Muscle of back (tissue), 13 donors: ENCODE measurements at places on chromosomes 13 and 19. TPM values are rescaled to one million over a fixed set of nuclear protein-coding genes. Genes with fewer than 3 reads are reported as not detected.
A peak's percentile ranks its signal among the peaks of the same experiment; 100 is the strongest.

LSR gene
- 5.8 TPM for polyA plus RNA-seq

DNA sequence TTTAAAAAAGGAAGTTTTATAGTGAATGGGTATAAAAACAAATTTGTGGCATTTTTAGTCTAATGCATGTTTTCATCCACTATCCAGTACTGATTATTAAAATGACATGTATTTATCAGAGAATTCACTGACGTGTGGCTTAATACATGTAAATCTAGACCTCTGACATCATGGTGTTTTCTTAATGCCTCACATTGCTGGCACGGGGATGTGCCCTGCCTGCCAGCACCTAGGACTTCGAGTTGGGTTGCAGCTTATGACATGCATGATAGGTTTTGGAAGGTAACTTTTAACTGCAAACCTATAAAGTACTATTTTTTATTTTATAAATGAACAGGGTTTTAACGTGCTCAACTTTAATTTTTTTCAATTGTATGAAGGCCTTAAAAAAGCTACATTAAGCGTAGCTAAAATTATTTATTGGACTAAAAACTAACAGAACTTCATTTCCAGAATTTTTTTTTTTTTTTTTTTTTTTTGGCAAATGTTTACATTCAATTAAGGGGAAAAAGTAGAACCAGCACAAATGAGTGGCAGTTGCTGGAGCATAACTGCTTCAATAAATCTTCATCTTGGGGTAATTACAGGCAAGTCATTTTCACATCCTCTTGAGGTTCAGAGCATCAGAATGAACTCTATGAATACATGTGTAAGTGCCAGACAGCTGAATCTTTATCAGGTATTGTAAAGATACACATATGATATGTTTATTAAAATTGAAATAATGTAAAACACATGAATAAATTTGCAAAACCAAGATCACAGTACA, 16.3 kb downstream of the METTL21C start:
- no peak for DNase-seq

DNA sequence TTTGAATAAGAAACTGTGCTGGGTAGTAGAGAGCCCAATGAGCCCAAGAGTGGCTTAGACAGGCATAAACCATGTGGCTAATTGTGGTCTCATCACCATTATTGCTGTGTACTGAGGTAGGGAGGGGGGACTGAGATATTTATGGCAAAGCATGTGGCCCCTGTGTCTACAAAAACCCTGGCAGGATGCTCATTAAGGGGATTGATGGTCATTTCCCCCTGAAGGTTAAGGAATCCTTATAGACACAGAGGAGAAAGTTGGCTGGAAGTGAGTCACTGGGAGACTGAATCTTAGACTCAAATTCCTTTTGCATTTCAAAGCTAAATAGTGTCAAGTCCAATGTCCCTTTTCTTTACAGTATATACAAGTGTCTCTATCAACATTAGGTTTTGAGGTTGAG, 9.8 kb upstream of the DACT3 start:
- DNase-seq: no peak

GRCh38 chr19:12788682-12789097, 2.6 kb upstream of the JUNB start:
- peak; percentile 94 for DNase-seq

DNA sequence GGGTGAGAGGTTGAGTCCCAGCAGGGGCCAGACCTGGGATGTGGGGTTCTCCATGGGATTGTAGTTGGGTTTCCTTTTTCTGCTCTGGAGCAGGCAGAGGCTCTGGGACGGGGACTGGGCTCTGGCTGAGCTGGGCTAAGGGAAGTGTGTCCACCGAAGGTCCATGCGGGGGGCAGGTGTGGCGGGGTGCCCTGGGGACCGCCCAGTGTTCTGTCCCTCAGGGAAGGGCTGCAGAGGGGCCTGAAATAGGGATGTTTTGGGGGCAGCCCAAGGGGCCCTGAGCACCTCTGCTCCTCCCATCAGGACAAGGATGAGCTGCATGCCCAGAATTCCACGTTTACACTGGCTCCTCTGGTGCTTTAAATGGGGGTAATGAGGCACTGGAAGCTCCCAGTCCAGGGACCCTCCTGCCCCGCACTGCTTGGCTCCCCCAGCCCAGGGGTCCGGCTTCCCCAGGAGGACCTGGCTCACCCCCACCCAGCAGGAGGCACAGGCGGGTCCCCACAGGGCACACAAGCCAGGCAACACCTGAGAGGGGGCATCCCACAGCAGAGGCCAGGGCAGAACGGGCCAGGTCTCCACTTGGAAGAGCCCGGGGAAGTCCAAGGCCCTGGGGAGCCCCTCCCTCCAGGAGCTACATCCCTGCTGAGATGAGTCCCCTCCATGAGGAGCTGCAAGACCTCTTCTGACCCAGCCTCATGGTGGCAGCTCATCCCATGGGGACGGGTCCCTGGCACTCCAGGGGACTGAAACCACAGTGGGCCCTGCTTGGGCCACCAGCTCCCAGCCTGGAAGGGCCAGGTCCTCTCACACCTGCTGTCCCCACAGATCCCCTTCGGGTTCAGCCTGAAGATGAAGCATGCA, 14.7 kb upstream of the ZNF14 start:
- no peak for DNase-seq

DNA sequence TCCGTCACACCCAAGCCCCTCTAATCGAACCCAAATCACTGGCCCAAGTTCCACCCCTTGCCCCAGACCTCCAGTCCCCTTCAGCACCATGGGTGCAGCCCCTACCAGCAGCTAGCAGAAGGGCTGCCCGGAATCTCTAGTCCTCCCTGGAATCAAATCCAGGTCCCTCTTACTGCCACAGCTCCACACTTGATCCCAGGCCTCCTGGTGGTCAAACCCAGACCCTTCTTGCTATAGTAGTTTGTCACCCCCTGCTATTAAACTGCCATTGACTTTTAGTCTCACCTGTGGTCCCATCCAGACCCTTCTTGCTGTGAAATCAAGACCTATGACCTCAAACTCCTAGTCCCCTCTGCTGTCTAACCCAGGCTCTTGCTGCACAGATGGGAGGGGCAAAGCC, 8.7 kb downstream of the HIPK4 start:
- DNase-seq: no peak

DNA sequence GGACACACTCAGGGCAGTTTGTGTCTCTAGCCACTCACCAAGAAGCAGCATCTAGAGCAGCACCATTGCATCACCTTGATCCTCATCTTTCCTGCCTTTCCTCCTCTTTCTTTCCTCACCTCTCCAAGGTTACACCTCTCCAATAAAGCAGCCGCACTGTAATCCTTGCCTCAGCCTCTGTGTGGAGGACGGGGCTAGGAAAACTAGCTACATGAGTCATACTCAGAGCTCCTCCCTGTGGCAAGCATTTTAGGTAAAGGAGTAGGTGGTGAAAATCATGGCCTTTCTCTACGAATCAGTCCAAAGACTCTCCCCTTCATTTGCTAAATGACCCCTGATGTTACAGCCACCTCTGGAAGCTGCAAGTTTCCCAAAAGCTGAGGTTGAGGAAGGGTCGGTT, 108.9 kb downstream of the DNAJC15 start:
- DNase-seq: no peak

LILRA5 gene
- polyA plus RNA-seq: 0.94 TPM
